ENCODE measurements at places on chromosomes 4 and X.
A peak's percentile ranks its signal among the peaks of the same experiment; 100 is the strongest.

DNA sequence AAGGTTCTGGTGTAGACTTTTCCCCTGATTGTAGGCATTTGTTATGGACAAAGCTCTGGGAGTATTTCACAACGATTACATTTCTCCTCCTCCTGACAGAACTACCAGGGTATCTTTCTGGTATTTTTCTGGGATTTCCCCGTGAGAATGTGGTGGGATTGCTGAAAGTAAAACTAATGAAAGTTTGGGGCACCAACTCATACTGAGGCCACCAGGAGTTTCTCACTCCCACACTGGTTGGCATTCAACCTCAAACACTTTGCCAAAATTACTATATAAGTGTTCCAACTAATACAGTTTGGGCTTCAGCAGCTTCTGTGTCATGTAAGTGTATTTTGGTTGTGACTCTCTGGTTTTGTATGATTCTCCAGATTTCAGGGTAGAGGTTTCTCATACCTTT lies 855.1 kb downstream of the GLUD2 start:
- no peak for DNase-seq

DNA sequence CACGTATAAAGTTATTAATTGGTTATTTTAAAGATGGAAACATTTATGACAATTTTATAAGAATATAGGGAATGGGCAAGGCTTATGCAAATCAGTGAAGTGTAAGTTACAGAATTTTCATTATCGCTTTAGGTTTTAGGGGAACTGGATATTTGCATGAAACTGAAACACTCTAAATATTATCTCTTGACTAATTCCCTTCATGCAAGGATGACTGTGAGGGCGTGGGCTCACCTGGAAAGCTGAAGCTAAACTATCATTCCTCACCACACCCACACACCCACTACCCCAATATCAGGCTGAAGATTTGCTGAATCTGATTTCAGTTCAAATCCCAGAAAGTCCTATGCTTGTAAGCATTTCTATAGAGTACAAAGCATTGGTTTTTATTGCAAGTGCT lies 81.7 kb upstream of the ARHGAP24 start:
- peak; percentile 31 for DNase-seq

- DNase-seq: no peak
These were observed 92.1 kb downstream of the RELL1 start for GRCh38 chr4:37594099-37594498.

DNA sequence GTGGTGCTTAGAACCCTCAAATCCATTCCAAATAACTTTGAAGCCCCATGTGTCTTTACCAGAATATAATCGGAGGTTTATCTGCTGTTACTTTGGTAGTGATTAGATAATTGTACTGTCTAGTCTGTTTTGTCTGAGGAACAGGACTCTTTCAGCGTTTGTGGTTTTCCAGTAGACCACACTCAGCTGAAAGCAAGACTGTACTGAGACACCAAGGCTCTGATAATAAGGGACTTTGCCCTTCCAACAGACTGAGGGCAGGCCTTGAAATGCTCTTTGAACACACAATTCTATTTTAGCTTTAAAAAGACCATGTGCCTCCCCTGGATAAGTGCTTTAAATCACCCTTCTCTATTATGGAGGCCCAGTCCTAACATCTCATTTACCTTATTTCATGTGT lies 76.1 kb downstream of the KLHL8 start:
- DNase-seq: no peak

DNA sequence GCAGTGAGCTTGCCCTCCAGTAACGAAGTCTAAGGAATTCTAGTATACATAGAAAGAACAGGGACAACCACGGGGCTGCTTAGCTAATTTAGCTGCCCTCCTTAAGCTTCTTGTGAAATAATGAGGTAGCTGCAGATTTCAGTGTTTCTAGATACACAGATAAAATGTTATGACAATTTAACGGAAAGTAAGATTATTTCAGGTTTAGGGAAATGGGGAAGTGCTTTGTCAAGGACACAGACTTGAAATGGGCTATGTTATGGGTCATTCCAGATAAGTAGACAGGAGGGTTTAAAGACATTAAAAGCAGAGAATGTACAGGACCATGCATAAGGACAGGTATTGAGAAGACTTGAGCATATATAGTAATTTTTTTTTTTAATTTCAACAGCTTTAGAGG lies 34.2 kb upstream of the ZNF518B start:
- DNase-seq: no peak

GRCh38 chr4:960636-961350 lies 12.6 kb downstream of the DGKQ start:
- no peak for DNase-seq

DNA sequence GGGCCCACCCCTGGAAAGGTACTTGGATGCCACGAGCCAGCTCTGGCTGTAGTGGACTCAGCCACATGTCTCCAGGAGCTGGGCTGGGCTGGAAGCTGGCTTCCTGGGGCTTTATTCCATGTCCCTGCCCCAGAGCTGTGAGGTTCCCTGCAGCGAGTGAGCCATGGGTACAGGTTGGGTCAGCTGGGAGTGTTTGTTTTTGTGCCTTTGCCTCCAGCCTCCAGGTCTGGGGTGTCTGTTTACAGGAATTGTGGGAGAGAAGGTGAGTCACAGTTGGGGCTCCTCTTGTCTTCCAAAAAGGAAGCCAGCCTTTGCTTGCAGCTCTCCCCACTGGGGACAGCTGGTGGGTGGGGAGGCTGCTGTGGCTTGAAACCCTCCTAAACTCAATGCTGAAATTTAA lies 21.5 kb downstream of the SORCS2 start:
- no peak for DNase-seq

DNA sequence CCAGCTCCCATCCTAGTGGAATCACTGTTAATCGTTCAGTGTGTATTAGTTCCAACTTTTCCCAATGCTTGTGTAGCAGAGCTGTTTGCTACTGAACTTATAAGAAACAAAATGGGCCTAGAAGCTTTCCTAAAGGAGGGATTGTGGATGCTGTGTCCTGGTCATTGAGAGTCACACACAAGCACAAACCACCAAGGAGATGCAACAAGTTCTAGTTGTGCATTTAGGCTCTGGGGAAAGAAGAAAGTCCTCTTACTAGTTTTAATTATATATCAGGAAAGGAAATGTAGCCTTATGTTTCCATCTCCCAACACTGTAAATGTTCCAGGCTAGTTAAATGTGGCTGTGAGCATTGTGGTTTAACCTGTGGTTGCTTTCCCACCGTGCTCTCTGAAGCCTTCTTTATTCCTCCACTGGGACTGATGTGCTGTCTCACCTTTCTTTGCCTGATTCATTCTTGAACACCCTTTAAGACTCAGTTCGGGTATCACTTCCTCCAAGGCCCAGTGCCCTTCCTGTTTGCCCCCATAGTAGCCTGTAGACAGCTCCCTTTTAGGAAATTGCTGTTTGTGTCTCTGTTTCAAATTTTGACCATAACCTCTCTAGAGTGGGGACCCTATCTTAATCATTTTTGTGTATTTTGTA lies 34.3 kb downstream of the ATP10D start:
- peak; percentile 60 for DNase-seq

DNA sequence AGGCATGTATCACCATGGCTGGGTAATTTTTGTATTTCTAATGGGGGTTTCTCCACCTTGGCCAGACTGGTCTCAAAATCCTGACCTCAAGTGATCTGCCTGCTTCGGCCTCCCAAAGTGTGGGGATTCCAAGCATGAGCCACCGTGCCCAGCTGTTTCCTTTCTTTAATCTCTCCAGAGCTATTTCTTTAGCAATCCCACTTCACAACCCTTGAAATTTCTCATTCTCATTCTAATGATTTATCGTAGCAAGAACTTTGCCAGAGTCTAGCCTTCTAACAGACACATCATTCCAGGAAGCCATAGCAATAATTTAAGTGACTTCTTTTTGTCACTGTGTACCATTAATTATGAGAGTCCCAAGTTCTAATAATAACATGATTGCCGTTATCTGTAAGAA lies 68.6 kb downstream of the RXFP1 start:
- DNase-seq: no peak

DNA sequence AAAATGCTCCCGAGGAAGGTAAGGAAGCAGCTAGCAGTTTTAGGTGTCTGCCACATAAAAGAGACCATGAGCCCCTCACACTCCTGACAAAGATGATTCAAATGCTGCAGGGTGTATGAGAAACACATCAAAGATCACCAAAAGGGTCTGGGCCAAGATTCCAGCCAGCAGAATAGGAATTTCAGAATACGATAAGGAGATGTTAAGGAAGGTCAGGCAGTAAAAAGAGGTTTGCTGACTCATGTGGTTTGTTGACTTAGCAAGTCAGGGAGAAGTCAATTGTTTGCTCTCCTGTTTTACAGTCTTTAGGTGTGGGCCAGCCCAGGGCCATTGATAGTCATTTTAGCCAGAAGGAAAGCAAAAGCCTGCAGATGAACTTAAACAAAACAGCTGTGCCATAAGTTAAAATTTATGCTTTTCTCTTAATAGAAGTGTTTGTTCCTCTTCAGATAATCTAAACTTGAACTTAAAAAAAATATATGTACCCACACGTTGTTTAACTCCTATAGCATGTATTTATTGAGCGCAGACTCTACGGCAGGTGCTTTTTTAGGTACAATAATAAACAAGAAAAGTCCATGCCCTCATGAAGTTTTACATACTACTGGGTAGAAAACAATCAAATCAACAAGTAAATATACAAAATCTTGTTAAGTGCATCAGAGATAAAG lies 115.6 kb downstream of the CAMK2D start:
- DNase-seq: no peak

- DNase-seq: no peak
These were observed 467.8 kb downstream of the PCDH7 start for GRCh38 chr4:31187979-31188378.

- no peak for DNase-seq
These were observed 1427.5 kb downstream of the ADGRL3 start for GRCh38 chr4:62627671-62628070.

DNA sequence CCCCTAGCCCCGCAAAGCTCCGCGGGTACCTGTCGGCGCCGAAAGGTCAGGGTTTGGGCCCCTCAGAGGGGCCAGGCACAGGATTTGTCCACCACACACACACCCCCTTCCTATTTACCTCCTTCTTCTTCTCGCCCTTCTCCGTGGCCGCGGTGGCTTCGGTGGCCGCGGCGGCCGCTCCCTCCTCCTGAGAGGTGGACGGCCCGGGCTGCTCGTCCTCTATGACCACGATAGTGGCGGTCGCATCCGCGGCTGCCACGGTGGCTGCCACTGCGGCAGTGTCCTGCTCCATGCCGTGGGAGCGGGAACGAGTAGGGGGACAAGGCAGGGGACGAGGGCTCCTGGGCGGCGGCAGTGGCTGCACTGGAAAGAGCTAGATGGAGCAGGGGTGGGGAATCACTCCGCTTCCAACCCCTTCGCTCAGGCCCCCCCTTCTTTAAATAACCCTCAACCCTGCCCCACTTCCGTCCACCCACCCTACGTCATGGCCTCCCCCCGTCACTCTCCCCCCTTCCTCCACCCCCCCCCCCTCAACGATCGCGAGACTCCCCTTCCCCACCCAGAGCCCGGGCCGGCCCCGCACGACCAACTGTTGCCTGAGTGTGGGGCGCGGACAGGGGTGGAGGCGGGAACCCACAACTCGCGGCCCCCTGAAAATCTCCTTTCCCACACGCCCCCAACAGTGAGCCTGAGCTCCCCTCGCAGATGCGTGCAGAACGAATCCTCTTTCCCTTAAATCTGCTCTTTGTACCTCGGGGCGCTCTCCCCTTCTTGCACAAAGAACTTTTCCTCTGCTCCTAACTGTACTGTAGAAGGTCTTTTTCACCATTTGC lies at the start of gene SMARCA1:
Gene SMARCA1, minus strand, starts transcription at position 412 of the 833 bp plus-strand sequence. Its CDS starts 120 bp downstream, at position 292.
- DNase-seq: peak; percentile 1

- DNase-seq: no peak
These were observed 991.3 kb downstream of the FSTL5 start for GRCh38 chr4:161172396-161173026.

- DNase-seq: no peak
These were observed 19.3 kb downstream of the CCDC158 start for GRCh38 chr4:76401654-76402053.

- DNase-seq: no peak
These were observed 217.2 kb upstream of the HCCS start for GRCh38 chrX:10893976-10894375.

GRCh38 chr4:66972087-66972486 lies 573.2 kb downstream of the CENPC start:
- DNase-seq: no peak

GRCh38 chr4:18645351-18645750 lies 623.8 kb upstream of the LCORL start:
- DNase-seq: no peak

DNA sequence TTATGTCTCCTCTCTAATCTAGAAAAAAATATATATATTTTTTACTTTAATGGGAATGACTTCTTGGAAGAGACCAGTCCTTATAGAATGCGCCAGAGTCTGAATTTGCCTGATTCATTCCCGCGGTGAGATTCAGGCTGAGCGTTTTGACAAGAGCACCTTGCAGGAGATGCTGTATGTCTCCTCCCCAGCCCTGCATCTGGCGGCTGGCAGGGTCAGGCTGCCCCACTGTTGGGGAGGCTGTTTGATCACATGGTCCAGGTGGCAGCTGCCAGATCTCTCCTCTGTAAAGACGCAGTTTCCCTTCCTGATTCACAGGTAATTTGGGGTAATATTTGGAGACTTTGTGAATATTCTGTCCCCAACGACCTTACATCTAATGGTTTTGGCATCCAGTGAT lies 9.7 kb downstream of the PDZD4 start:
- no peak for DNase-seq

DNA sequence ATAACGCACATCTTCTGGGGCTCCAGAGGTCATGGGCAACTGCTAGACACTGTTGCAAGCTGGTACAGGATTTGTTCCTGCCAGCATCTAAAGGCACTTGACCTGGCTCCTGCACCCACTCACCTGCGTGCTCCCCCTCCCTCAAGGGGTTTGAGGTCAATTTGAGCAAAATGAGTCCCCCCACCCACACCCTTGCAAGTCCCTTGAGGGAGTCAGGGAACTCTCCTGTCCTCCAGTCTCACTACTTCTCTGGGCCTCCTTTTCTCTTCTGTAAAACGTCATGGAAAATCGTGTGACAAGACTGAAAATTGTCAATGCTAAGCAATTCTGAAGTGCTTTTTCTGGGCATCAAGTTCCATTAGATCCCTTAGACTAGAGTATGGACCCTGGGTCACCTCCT lies 39.9 kb upstream of the PGK1 start:
- DNase-seq: no peak

GRCh38 chr4:113169368-113169767 lies 119.9 kb downstream of the ANK2 start:
- no peak for DNase-seq

GRCh38 chr4:134754301-134755019 lies 552.9 kb upstream of the PABPC4L start:
- no peak for DNase-seq

DNA sequence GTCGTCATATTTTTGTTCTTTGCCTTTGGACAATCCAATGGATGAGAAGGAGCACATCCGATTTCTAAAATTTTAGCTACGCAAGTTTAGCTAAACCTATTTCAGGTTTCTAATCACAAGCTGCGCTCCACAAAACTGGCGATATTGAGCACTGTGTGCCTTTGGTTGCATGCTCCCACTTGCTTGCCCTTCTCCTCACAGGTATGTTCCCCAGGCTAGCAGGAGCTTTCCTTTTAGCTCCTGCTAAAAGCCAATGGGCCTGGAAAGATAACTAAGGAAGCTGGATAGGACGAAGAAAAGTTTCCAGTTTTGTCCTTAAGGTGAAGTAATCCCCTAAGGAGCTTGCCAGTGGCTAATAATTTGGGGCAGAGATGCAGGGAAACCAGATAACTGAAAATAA lies 975.2 kb downstream of the FSTL5 start:
- DNase-seq: no peak

GRCh38 chr4:164718827-164719226 lies 35.1 kb upstream of the SMIM31 start:
- no peak for DNase-seq
